ENCODE measurements at places on chromosomes 1 and 21. TPM values are rescaled to one million over a fixed set of nuclear protein-coding genes. Genes with fewer than 3 reads are reported as not detected.

DNA sequence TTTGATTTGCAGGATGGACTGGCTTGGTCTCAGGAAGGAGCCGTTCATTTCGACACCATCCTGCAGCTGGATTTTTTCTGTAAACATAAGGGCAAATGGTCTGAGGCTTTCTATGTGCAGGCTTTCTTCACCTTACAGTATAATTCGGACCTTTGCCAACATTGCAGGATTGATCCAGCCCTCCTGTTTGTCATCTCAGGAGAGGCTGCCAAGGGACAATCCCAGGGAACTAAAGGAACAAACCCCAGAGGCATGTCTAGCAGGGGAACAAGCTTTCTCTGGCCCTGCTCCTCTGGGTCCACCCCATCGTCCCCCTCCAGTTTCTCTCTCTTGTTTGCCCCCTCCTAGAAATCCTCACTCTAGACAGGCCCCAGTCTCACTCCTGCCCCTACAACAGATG, 24.8 kb upstream of the GBP6 start:
- DNase-seq: no peak

DNA sequence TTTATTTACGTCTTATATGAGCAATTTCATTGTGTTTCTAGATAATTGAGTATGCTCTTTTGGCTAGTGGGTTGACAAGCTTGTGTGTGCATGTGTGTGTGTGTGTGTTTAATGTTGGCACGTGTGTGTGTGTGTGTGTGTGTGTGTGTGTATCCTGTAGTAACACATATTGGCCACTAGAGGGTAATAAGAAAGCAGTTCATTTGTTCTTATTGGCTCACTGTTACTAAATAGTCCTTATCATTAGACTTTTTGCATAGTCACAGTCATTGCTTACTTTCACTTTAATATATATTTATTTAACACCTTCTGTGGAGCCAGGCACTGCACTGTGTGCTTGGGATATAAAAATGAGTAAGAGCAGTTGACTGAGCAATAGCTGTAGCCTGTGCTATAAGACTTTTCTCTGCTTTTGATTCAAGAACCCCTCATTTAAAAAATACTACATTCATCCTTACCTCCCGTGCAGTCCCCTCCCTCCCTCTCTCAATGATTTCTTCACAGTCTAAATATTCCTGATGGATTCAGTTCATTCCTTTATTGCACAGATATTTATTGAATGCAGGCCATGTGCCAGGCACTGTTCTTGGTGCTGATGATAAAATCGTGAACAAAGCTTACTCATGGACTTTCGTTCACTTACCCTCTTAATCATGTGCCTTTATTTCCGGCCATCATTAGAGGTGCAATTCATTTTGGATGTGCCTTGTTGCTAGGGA, 96.7 kb downstream of the DYRK1A start:
- no peak for DNase-seq

- DNase-seq: no peak
These were observed 32.9 kb downstream of the UROD start for GRCh38 chr1:45044916-45045315.

GRCh38 chr1:24191860-24192259, 4.8 kb upstream of the IFNLR1 start:
- DNase-seq: no peak

XCL1 gene
- 0.25 TPM for total RNA-seq

DNA sequence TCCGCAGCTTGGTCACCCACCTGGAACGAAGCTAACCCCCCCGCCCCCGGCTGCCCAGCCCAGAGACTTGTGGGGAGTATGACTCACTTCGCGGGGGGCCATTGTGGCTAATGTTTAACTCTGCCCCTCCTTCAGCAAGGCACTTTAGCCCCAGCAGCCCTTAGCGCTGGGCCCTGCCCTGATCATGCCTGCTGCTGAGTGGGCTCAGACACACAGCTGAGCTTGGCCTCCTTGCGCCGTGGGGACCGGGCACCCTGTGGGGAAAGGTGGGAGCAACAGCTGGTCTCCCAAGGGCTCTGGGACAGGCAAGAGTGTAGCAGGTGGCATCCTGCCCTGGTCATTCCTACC, 6.3 kb upstream of the LAD1 start:
- no peak for DNase-seq

SIK1 gene
- 60.7 TPM for total RNA-seq

DNA sequence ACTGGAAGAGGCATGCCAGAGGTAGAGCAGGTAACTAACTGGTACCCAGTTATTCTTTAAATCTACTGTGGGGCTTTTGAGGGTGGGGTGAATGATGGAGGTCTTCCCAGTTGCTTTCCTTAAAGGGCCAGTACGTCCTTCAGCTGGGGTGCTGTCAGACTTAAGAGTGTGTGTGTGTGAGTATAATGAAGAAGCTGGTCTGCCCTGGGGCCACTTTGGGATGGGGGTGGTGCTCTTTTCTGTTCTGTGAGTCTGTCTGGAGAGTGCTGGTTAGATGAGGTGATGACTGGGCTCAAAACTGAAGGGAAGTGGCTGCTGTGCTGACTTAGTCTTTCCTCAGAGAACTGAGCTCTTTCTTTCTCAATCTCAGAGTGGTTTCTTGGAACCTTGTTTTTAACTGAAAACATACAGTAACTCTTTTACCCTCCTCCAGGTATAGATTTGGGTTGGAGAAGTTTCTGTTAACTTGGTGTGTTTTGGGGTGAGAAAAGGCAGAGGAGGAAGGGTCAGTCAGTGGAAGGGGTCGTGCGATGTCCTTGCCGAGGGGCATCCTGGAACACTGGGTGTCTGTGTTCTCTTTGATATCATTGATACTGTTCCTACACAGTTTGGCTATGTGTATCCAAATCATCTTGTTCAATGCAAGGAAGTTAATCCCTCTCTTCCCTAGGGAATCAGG, 746 bp downstream of the MACF1 start:
- no peak for DNase-seq

DNA sequence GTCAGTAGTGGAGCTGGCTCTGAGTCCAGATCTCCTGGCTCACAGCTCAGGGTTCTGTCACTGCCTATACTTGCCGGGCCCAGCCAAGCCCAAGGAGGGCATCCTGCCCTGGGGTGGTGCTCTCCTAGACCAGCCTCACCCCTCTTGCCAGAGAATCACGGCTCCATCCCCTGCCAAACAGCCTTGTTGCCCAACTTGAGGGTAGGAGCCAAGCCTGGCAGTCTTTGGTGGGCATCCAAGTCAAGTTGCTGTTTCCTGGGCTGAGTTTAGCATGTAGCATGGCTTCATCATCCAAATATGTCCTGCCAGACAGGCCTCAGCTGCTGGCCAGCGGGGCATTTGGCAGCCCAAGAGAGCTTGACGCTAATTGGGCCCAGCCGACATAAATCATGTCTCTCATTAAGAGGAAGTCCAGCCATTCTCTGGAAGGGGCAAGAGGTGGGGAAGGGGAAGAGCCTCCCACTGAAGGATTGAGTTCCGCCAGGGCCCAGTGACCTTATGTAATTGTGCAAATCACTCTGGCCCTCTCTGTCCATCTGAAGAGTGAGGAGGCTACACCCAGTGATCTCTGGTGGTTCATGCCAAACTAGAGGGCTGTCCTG, 22.6 kb upstream of the TRABD2B start:
- DNase-seq: no peak

KCNA3 gene
- not detected for total RNA-seq

GRCh38 chr1:201933840-201934430, 12.4 kb downstream of the LMOD1 start:
- DNase-seq: no peak

- peak; percentile 95 for DNase-seq
These were observed 1.9 kb downstream of the BTBD19 start for GRCh38 chr1:44810101-44810761.
